ENCODE measurements at places on chromosomes 1 and 21.
A peak's percentile ranks its signal among the peaks of the same experiment; 100 is the strongest.

- DNase-seq, result no peak
Observed at GRCh38 chr1:239123260-239123659, 263.1 kb upstream of the CHRM3 start.

- DNase-seq, result no peak
Observed at GRCh38 chr1:161086457-161086856, 2.9 kb downstream of the NECTIN4 start.

DNA sequence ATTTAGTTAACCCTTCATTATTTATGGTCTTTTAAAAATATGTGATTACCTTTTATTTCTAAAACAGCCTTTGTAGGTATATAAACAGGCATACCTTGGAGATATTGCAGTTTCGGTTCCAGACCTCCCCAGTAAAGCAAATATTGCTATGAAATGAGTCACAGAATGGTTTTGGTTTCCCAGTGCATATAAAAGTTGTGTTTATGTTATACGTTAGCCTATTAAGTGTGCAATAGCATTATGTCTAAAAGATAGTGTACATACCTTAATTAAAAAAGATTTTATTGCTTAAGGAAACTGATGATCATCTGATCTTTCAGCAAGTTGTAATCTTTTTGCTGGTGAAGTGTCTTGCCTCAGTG lies 44.1 kb downstream of the XCL2 start:
- no peak for DNase-seq

GRCh38 chr1:30405081-30405480 lies 318.3 kb downstream of the MATN1 start:
- no peak for DNase-seq

DNA sequence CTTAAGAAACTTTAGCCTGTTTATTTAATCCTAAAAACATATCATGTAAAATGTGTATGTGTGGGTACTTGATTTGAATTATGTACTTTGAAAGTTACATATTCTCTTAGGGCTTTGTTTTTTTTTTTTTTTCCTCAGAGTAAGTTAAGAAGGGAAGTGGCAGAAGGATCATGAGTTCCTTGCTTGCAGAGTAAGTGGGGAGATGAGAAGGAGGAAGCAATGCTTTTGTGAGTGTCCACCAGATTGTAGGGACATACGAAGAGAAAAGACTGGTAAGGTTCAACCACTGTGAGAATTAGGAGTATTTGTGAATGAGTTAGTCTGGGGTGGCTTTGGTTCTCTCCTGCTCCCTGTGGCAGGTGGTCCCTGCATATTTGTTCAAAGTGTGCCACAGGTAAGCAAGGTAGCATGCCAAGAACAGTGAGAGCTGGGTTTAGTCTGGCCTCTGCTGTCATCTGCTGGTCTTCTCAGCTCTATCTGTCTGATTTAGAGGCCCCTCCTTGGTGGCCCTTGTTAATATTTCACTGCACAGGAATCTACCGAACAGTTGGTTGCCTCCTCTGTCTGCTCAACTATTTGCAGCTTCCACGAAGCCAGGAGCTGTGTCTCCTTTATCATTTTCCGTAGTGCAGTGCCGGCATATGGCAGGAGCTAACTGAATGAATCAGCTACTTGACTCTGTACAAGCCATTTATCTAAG lies 9.5 kb downstream of the DNM3 start:
- DNase-seq, result no peak

GRCh38 chr1:154794608-154795007 lies 75.5 kb downstream of the KCNN3 start:
- DNase-seq, result no peak

DNA sequence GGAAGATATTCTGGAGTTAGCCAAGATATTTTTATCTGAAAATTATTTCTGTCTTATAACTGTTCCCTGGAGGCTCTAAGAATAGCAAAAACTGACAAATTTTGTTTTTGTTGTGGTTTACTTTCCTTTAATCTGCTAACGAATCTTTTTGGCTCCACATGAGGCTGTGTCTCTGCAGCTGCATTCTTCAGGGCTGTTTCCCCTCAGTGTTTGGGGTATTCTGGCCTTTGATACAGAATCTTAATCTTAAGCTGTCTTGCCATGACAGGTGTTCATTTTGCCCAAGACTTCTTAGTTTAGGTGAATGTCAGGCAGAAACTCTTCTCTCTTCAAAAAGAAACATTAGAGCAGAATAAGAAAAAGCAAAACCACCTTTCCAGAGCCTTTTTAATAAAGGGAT lies 83.8 kb downstream of the GABPA start:
- no peak for DNase-seq

DNA sequence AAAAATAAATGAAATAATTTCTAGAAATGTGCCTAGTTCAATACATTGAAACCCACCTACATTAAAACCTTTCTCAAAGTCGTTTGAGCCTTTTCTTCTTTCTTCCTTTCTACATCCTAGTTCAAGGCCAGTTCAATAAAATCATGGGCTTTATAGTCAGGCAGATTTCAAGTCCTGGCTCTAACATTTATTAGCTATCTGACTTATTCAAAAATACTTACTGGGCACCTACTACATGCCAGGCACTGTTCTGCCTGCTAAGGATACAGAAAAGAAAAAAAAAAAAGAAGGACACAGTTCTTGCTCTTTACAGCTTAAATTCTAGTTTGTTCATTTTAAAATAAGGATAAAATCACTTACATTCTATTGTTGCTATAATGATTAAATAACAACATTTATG lies 134.2 kb upstream of the FGGY start:
- no peak for DNase-seq

GRCh38 chr21:39588884-39589283 lies 23.9 kb upstream of the B3GALT5 start:
- no peak for DNase-seq

DNA sequence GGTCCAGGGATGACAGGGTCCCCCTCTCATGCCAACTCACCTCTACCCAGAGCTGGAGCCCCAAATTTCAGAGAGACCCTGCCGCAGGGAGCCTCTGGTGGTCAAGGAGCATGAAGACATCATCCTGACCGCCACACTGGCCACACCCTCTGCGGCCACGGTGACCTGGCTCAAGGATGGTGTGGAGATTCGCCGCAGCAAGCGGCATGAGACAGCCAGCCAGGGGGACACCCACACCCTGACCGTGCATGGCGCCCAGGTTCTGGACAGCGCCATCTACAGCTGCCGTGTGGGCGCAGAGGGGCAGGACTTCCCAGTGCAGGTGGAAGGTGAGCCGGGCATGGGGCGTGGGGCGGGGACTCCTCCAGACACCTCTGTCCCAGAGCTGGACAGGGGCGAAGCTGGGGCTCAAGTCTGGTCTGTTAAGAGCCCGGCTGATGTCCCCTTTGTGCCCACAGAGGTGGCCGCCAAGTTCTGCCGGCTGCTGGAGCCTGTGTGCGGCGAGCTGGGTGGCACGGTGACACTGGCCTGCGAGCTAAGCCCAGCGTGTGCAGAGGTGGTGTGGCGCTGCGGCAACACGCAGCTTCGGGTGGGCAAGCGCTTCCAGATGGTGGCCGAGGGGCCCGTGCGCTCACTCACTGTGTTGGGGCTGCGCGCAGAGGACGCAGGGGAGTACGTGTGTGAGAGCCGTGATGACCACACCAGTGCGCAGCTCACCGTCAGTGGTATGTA lies 66.0 kb downstream of the OBSCN start:
- DNase-seq, result no peak

DNA sequence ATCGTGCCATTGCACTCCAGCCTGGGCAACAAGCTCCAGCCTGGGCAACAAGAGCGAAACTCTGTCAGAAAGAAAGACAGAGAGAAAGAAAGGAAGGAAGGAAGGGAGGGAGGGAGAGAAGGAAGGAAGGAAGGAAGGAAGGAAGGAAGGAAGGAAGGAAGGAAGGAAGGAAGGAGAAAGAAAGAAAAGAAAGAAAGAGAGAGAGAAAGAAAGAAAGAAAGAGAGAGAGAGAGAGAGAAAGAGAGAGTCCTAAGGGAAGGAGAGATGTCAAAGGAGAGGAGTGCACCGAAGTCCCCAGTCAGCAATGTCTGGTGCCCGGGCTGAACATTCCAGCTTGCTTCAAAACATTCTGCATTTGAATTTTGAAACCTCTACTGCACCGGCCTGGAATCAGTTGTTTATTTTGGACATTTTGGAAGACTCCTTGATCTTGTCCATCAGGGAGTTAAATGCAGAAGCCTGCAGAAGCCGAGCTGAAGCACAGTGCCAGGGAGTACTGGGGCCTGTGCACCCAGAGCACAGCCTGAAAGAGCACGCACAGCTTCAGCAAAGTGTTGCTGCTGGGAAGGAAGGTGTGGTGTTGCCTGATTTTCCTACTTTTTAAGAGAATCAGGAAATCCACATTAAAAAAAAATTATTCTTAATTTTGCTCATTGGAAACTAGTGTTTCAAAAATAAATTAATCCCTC lies 3.7 kb upstream of the IGSF3 start:
- DNase-seq, result no peak

- no peak for DNase-seq
Observed at GRCh38 chr1:199394856-199395255, 632.7 kb upstream of the NR5A2 start.

DNA sequence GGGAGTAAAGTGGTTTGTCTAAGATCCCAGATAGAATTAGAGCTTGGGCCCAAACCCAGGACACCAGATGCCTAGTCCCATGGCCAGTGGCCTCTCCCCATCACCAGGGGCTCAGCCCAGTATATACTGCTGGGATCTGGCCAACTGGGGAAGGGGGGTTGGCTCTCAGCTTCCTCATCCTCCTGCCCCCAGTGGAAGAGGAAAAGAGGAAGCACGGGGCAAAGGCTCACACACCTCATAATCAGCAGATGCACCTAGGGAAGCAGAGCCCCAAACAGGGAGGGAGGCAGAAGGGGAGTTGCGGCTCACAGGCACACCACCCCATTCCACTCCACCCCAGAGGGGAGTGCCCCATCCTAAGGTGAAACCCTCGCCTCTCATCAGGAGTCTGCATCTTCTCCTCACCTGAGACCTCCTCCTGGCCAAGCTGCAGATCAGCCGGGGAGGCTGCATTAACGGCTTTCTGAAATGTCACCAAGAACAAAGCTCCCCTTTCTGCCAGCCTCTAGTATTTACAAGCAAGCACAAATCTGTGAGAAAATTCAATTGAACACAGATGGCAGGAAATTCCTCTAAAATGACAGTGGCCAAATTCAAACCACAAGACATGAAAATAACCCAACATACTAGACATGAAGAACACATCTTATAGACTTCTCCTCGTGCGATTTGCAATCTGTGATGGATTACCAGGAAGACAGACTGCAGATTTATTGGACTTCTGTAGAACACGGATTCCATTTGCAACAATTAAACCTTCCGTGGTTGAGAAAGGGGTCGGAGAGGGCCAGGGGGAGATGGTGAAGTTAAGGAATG lies 82.8 kb downstream of the GLIS1 start:
- no peak for DNase-seq

DNA sequence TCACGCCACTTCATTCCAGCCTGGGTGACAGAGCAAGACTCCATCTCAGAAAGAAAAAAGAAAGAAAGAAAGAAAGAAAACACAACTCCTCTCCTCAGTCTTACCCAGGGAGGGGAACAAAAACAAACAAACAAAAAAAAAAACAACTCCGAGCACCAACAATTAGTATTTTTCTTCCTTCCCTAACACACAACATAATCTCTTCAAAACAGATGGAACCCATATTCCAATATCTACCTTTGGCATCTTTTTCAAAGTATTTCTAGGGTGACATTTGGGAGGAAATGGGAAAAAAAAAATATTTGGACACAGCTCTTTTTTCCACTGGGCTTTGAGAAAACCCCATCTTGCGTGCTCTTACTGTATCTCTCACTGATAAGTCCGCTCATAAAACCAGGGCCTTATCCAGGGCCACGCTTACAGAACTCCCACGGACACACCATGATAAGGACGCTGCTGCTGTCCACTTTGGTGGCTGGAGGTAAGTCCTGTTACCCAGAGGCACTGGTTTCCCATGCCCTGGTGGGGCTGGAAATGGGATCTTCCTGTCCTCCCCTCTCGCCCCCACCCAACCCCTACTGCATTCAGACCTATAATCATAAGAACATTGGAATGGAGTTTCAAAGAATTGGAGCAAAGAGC lies at the start of gene CELA2A:
Gene CELA2A (plus strand): TSS at position 420 of the 642 bp plus-strand sequence. CDS start 22 bp downstream, at position 442.
- DNase-seq, result no peak

DNA sequence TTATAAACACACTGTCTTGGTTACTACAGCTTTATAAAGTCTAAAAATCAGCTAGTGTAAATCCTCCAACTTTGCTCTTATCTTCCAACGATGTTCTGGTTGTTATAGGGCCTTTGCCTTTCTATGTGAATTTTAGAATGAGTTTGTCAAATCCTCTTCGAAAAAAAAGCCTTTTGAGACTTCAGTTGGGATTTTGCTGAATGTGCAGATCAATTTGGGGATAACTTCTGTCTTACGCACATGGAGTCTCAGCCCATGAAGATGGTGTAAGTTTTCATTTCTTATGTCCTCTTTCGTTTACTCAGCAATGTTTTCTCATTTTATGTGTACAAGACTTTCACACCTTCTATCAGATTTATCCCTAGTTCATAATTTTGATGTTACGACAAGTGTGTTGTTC lies 64.8 kb upstream of the ADARB1 start:
- no peak for DNase-seq

- DNase-seq, result no peak
Observed at GRCh38 chr1:77652268-77652667, 30.2 kb downstream of the ZZZ3 start.

DNA sequence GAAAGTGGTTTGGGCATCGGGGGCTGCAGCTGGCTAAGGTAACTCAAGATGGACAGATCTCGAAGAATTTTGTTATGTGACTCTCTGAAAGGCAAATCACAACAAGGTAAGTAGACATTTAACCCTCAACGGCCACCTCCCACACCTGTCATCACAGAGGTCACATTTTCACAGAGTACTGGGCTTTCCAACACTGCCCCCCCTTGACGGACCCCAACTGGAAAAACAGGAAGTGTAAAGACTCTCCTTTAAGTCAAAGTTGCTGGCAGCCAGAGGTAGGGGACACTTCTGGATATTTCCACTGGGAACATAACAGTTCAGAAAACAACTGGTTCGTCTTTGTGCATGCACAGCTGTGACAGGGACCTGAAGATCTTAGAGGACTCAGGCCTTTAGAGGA lies 22.3 kb downstream of the NOL9 start:
- no peak for DNase-seq

DNA sequence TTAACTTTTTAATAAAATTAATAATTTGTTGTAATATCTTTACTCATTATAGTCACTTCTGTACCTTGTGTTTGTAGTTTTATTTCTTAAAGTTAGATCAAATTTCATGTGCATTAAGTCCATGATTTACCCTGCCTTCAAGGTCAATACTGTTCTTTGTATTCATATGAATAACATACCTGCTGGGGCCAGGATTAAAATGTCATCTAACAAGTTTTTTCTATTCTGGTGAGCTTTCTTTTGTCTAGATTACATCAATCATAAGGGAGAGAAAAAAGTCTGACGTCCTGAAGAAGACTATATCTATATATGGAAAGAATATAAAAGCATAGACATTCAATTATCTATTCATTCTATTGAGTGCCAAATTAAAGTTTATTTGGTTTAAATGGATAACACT lies 232.6 kb downstream of the COL11A1 start:
- no peak for DNase-seq

- no peak for DNase-seq
Observed at GRCh38 chr1:41739061-41739955, 179.4 kb downstream of the HIVEP3 start.

GRCh38 chr1:236685917-236686814 lies at the start of gene ACTN2:
Gene ACTN2, plus strand, starts transcription at chr1:236686499. Its CDS starts 175 bp downstream, at chr1:236686674.
- peak; percentile 53 for DNase-seq
